SK-N-MC (cell line): ENCODE measurements at places on chromosomes 3 and 15.
A peak's percentile ranks its signal among the peaks of the same experiment; 100 is the strongest.

DNA sequence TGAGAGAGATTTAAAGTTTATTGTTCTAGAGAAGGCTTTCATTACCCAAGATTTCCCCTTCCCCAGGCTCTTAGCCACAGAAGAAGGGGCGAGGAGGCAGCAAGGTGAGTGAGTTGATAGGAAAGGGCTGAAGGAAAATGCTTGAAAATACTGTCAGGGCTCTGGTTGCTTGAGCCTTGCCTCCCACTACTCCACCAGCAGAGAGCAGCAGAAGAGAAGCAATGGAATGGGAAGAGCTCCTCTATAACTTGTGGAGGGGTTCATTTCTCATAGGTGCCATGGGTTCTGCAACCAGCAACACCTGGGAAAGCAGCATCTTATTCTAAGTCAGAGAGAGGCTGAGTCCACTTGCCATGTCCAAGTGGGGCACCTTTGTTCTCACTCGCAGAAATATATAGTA is 184.0 kb upstream of the CNTN6 start:
- no peak for DNase-seq

GRCh38 chr3:81024560-81024959 is 736.9 kb downstream of the GBE1 start:
- no peak for DNase-seq

GRCh38 chr15:39125904-39126303 is 455.0 kb upstream of the THBS1 start:
- peak; percentile 12 for DNase-seq

GRCh38 chr15:94164202-94164807 is 67.1 kb upstream of the MCTP2 start:
- peak; percentile 47 for DNase-seq

DNA sequence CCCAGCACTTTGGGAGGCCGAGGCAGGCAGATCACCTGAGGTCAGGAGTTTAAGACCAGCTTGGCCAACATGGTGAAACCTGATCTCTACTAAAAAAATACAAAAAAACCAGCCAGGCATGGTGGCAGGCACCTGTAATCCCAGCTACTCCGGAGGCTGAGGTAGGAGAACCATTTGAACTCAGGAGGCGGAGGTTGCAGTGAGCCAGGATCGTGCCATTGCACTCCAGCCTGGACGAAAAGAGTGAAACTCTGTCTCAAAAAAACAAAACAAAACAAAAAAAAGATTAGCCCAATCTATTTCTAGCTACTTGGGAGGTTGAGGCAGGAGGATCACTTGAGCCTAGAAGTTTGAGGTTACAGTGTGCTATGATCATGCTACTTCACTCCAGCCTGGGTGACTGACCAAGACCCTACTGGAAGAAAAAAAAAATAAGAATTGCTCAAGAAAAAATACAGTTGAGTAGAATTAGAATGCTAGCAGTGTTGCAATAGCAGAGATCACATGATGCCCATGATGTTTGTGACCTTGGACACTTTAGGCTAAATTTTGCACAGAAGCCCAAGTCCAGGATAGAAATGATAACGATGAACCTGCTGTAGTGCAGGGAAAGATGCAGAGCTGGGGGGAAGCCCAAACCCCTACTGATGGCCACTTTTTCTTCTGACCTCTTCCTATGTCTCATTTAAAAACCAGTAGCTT is 162.2 kb downstream of the LPP start:
- no peak for DNase-seq
